PC-9 (cell line): ENCODE measurements at places on chromosomes 6 and 20.

GRCh38 chr6:11224252-11224965 is 8.1 kb downstream of the NEDD9 start:
- peaks cover 18% of the 10 kb centered on the region for H3K4me1 ChIP-seq
- no peak overlapping the region for H3K4me3 ChIP-seq
- no peak for DNase-seq
- peaks cover 14% of the 10 kb centered on the region; the same call in 1 of the 2 replicates for H3K36me3 ChIP-seq
- H3K27ac ChIP-seq, result no peak overlapping the region

DNA sequence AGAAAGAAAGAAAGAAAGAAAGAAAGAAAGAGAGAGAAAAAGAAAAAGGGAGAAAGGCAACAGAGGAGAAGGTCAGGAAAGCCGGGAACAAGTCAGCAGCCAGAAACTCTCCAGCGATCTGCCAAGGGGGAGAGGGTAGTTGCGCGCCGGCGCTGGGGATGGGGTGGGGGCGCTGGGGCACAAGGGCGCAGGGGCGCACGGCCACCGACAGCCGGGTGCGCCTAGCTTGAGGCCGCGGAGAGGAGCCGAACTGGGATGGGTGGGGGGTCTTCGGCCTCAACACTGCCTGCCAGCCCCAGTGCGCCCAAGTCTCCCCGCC is 533 bp upstream of the RSPO3 start:
- DNase-seq, result no peak
- H3K4me3 ChIP-seq, result no peak overlapping the region
- no peaks in the 10 kb centered on the region for H3K4me1 ChIP-seq
- H3K36me3 ChIP-seq, result no peaks in the 10 kb centered on the region

GRCh38 chr6:137494988-137495702 is 951 bp upstream of the OLIG3 start:
- no peaks in the 10 kb centered on the region for H3K36me3 ChIP-seq
- no peaks in the 10 kb centered on the region for H3K27me3 ChIP-seq
- H3K4me1 ChIP-seq, result no peaks in the 10 kb centered on the region
- no peak for DNase-seq

- peak overlapping the region; percentile 91 for H3K27ac ChIP-seq
- DNase-seq, result peak; percentile 97
- H3K4me1 ChIP-seq, result peaks cover 99% of the 10 kb centered on the region
- H3K36me3 ChIP-seq, result peaks cover 64% of the 10 kb centered on the region
- H3K4me3 ChIP-seq, result peak overlapping the region; percentile 18
Observed at GRCh38 chr20:53582574-53583351, 10.9 kb downstream of the ZNF217 start.

GRCh38 chr20:61803915-61804751 is 261.5 kb downstream of the TAF4 start:
- H3K4me1 ChIP-seq, result no peaks in the 10 kb centered on the region
- peaks cover 99% of the 10 kb centered on the region for H3K27me3 ChIP-seq

DNA sequence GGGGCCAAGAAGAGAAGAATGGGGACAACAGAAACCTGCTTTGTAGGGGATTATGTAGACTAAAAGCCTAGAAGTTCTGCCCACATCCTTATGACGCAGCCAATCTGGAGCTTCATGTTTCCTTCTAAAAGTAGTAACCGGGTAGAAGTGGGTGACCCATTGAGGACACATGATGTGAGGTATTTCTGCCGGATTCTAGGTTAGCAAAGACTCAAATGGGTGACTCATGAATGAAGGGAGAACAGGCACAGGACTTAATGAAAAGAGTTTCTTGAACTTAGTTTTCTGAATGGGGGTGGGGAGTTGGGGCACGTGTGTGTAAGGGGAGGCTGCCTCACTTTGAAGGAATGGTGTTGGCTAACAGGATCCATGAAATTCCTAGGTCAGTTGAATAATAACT is 68.8 kb downstream of the CDS2 start:
- H3K27ac ChIP-seq, result no peak overlapping the region
- no peaks in the 10 kb centered on the region for H3K27me3 ChIP-seq
- H3K4me3 ChIP-seq, result no peak overlapping the region
- H3K4me1 ChIP-seq, result no peaks in the 10 kb centered on the region
- no peak for DNase-seq

- no peak overlapping the region for H3K27ac ChIP-seq
- H3K27me3 ChIP-seq, result no peaks in the 10 kb centered on the region
- H3K4me1 ChIP-seq, result no peaks in the 10 kb centered on the region
- H3K4me3 ChIP-seq, result no peak overlapping the region
- no peak for DNase-seq
Observed at GRCh38 chr6:47938405-47938804, 156.6 kb downstream of the OPN5 start.

DNA sequence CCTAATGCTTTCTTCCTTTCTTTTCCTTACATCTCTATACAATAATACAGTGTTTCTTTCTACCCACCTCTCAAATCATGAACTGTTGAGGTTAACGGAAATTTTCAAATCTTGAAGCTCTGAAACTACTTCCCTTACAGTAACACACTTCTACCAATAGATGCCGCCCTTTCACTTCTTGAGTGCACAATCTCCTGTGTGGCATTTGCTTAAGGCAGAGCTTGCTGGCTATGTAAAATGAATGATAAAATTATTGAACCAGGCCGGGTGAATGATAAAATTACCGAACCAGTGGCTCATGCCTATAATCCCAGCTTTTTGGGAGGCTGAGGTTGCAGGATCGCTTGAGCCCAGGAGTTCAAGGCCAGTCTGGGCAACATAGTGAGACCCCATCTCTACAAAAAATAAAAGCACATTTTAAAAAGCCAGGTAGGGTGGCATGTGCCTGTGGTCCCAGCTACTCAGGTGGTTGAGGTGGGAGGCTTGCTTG is 56.8 kb downstream of the KCNS1 start:
- no peaks in the 10 kb centered on the region for H3K27me3 ChIP-seq
- no peak overlapping the region for H3K4me3 ChIP-seq
- no peak overlapping the region for H3K27ac ChIP-seq
- H3K36me3 ChIP-seq, result no peaks in the 10 kb centered on the region

- no peak overlapping the region for H3K27ac ChIP-seq
- peaks cover 4% of the 10 kb centered on the region for H3K4me1 ChIP-seq
- H3K36me3 ChIP-seq, result no peaks in the 10 kb centered on the region
- DNase-seq, result no peak
- no peaks in the 10 kb centered on the region for H3K27me3 ChIP-seq
Observed at GRCh38 chr6:157225575-157225995, 97.7 kb downstream of the TMEM242 start.

GRCh38 chr6:133040803-133041419 is 200.2 kb upstream of the EYA4 start:
- no peak for DNase-seq
- H3K4me3 ChIP-seq, result no peak overlapping the region
- no peaks in the 10 kb centered on the region for H3K4me1 ChIP-seq
- no peak overlapping the region for H3K27ac ChIP-seq
- no peaks in the 10 kb centered on the region for H3K36me3 ChIP-seq

- no peak overlapping the region for H3K4me3 ChIP-seq
- no peaks in the 10 kb centered on the region for H3K27me3 ChIP-seq
Observed at GRCh38 chr6:132136981-132137380, 185.8 kb upstream of the CCN2 start.

- peak overlapping the region; percentile 49; the same call in 1 of the 2 replicates for H3K4me3 ChIP-seq
- peak; percentile 99 for DNase-seq
- H3K27ac ChIP-seq, result peak overlapping the region; percentile 86
- H3K36me3 ChIP-seq, result peaks cover 24% of the 10 kb centered on the region
Observed at GRCh38 chr20:48945840-48946514, 24.5 kb downstream of the ARFGEF2 start.

DNA sequence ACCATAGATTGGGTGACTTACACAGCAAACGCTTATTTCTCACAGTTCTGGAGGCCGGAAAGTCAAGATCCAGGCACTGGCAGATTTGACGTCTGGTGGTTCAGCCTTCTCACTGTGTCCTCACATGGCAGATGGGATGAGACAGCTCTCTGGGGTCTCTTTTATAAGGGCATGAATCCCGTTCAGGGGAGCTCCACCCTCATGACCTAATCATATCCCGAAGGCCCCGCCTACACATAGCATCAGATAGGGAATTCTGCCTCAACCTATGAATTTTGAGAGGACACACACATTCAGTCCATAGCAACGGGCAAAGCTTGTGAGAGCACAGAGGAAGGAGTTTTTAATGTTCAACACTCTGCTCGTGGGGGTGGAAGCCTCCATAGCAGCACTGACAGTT is 27.5 kb downstream of the DAAM2 start:
- H3K27me3 ChIP-seq, result peaks cover 9% of the 10 kb centered on the region; the same call in 1 of the 2 replicates
- no peak for DNase-seq
- no peaks in the 10 kb centered on the region for H3K36me3 ChIP-seq
- H3K27ac ChIP-seq, result no peak overlapping the region
- H3K4me3 ChIP-seq, result no peak overlapping the region

GRCh38 chr6:36669002-36669401 is 9.5 kb upstream of the CDKN1A start:
- H3K36me3 ChIP-seq, result no peaks in the 10 kb centered on the region
- DNase-seq, result no peak
- H3K4me3 ChIP-seq, result no peak overlapping the region
- H3K4me1 ChIP-seq, result peaks cover 19% of the 10 kb centered on the region
- no peaks in the 10 kb centered on the region for H3K27me3 ChIP-seq

DNA sequence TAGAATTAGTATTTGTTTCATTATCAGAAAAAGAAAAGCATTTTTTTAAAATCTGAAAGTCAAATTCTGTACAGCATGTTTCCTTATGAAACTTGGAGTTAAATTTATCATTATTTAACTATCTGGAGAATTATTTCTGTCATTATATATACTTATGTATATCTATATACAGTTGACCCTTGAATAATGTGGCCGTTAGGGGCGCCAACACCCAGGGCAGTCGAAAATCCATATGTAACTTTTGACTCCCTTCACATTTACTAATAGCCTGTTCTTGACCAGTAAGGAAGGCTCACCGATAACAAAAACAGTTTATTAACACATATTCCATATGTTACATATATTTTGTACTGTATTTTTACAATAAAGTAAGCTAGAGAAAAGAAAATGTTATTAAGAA is 341.2 kb downstream of the ADGRB3 start:
- no peak overlapping the region for H3K4me3 ChIP-seq
- no peaks in the 10 kb centered on the region for H3K27me3 ChIP-seq
- H3K4me1 ChIP-seq, result no peaks in the 10 kb centered on the region
- DNase-seq, result no peak
